ENCODE measurements at places on chromosomes 16 and 17.
A peak's percentile ranks its signal among the peaks of the same experiment; 100 is the strongest.

- no peak for DNase-seq
Observed at GRCh38 chr17:29150161-29150560, 30.0 kb downstream of the MYO18A start.

DNA sequence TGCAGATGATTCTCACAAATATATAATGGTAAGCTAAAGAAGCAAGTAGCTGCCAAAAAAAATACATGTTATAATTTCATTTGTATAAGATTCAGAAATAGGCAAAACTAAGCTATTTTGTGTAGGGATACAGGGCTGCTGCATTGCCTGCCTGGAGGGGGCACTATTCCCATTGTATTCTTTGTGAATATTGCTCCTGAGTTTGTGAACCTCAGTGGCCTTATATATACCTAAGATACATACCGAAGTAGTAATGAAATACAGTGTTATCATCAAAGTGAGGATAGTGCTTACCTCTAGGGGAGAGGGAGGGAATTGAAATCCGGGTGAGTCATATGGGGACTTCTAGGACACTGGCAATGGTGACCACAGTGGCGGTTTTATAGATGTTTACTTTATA is 53.5 kb downstream of the C17orf58 start:
- no peak for DNase-seq

GRCh38 chr16:81665588-81665987 is 113.5 kb upstream of the PLCG2 start:
- DNase-seq: no peak

DNA sequence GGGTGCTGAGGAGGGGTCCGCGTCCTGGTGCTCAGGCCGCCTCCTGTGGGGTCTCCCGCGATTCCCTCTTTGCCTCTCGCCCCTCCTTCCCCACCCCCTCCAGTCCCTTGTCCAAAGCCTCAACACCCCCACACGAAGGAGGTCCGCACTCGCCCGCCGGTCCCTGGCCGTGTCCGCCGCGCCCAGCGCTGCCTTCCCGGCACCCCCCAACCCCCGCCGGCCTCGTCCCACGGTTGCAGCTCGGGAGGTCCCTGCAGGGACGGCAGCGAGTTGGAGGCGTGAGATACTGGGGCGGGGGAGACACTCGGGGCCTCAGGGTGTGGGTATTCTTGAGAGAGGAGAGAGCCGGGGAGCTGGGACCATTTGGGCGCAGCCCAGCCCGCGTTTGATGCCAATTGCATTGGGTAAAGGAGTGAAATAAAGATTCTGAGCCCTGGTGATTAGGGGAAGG is 468 bp downstream of the FLYWCH2 start:
- DNase-seq: peak; percentile 55

DNA sequence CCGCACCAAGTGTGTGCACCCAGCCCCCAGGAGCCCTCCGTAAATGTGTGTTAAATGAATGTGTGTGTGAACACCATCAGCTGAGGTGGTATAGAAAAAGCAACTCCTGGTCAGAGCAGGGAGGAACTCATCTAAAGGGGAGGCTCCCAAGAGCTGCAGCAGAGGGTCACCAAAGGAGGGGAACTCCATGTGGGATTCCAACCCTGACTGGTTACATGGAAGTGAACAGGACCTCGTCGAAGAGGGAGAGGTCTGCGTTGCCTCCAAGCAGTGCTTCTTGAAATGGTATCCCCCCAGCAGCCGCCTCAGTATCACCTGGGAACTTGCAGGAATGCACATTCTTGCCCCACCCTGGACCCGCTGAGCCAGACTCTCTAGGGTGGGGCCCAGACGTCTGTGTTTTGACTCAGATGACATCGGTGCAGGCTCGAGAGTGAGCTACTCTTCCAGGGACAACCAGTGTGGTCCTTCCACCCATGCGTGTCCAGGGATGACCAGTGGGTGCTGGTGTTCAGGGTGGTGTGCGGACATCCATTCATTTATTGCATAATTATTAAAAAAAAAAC is 30.8 kb downstream of the ADCY9 start:
- DNase-seq: no peak

GRCh38 chr17:81815646-81815986 is 11.7 kb downstream of the GCGR start:
- DNase-seq: no peak

DNA sequence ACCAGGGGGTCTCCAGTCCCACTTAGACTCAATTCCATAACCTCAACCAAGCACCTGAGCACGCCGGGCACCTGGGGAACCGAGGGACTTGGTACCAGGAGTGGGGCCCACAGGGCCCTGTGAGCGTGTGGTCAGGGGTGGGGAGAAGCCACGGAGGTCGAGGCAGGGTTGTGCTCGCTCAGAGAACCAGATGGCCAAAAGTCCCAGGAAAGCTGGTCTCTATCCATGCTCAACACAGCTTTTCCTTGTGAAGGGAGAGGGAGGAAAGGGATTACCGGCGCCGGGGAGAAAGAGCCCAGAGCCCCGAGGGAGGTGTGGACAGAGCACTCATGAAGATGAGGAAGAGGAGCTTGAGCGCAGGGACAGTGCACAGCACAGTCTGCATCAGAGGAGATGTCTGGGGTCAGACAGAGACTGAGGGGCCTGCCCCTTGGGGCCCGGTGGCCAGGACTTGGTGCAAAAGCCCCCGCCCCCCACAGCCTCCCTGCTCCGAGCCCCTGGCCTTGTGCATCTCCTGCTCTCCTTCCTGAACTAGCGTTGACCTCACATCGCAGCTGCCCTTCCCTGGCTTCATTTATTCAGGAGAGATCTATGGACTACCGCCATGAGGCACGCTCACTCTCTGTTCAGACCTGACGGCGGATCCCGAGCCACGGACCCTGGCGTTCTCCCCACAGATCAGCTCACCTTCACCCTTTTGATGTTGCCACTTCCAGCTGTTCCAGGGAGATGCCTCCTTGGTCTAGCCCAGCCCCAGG is 355.4 kb upstream of the TNRC6C start:
- no peak for DNase-seq

DNA sequence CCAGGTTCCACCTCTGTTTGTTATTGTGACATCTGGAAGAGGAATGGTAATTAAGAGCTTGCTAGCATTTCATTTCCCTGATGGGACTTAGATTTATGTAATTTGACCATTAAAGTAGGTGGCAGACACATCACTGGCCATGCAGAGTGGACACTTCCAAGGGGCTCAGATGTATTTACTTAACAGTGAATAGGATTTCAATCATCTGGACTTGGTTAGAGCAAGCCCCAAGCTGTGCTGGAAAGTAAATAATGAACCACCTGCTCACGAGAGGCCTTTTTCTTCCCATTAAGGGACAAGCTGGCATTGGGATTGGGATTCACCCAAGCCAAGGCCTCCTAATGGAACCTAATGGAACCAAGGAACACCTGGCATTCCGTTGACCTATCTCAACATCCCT is 395.3 kb downstream of the HS3ST4 start:
- no peak for DNase-seq

- DNase-seq: no peak
Observed at GRCh38 chr16:62256406-62256805, 220.2 kb upstream of the CDH8 start.

DNA sequence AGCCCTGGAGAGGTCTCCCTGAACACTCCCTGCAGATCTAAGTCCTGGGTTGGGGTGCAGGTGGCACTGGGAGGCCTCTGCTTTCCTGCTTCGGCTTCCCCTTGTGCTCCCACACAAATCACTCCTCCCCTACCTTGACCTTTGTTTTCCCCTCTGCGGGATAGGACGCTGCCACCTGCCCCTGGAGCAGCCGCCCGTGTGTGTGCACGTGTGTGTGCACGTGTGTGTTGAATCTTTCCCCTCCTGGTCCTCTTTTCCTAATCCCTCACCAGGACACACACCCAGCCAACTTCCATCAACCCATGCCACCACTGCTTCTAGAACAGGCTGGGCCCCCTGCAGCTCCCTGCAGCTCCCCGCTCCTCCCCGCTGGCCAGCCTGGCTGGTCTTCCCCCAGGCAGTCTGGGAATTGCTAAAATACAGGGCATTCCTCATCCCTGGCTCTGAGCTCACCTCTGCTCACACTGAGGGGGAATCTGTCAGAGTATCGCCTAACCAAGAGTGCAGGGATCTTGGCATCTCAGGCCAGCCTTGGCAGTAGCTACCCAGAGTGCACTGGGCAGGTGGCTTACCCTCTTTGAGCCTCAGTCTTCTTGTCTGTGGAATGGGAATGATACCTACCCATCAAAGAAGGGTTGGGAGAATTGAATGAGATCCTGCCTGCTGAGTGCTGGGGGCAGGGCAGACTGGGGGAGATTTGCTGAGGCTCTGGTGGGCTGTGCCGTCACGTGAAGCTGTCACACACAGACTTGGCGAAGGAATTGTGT is 198.5 kb downstream of the NTN1 start:
- DNase-seq: no peak

DNA sequence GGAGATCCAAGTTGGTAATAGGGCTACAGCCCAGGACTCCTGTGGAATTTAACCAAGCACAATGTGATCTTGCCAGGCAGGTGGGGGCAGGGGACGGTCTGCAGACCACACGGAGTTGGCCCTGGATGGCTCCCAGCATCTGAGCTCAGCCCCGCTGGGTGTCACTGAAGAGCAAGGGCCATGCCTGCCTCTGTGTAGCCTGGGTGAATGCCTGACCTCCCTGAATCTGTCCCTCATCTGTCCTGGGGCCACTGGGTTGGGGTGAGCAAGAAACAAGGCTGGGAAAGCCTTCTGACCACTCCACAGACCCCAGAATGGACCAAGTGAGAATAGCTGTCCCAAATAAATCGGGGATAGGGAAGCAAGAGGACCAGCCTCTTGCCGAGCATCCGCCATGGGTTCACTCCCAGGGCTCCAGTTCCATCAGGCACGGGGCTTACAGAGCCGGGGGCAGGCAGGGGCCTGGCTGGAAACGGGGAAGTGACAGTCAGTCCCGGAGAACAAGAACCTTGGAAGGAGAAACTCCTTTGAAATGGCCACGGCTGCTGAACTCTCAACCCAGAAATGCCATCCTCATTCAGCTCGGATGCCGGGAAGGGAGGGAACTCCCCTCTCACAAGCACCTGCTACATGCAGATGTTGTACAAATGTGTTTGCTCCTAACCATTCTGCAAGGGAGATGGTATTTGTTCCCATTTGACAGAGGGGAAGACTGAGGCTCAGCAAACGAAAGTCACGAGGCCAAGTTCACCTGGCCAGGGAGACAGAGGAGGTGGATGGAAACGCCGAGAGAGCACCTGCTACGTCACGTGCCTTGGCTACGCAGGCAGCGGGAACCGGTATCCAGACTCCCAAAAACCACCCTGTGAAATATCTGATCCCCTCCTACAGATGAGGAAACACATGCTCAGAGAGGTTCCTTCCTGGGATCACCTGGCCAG is 50.0 kb downstream of the RMI2 start:
- DNase-seq: peak; percentile 28

GRCh38 chr17:63692195-63692816 is 7.6 kb downstream of the LIMD2 start:
- DNase-seq: no peak

- DNase-seq: no peak
Observed at GRCh38 chr16:58589326-58589905, 40.2 kb downstream of the CNOT1 start.
